ENCODE measurements at places on chromosomes 5 and 9.

DNA sequence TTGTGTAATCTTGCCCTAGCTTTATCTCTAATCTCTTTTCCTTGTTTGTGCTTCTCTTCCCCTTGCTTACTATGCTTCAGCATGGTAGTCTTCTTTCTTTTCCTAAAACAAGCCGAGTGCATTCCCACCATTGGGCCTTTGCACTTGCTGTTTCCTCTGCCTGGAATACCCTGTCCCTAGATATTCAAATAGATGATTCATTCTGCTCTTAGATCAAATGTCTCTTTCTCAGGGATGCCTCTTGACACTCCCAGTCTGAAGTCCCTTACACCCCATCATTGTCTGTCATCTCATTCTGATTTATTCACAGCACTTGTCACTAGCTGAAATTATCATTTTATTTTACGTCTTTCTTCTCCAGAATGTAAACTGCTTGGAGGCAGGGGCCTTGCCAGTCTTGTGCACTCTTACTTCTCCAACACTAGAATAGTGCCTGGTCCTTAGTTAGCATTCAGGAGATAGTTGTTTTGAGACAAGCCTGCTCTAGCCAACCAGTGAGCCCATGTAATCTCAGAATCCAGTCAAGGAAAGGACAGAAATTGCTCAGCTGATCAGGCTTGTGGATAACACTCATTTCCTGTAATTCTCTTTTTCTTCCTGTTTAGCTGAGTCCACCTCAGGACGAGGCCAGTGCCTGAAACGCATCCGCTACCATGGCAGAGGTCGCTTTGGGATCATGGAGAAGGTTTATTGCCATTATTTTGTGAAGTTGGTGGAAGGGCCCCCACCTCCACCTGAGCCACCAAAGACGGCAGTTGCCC is 25.4 kb downstream of the MRPL22 start:
- H3K4me1 ChIP-seq = no peaks in the 10 kb centered on the region
- no peak overlapping the region for H3K4me3 ChIP-seq
- H3K27ac ChIP-seq = no peak overlapping the region

DNA sequence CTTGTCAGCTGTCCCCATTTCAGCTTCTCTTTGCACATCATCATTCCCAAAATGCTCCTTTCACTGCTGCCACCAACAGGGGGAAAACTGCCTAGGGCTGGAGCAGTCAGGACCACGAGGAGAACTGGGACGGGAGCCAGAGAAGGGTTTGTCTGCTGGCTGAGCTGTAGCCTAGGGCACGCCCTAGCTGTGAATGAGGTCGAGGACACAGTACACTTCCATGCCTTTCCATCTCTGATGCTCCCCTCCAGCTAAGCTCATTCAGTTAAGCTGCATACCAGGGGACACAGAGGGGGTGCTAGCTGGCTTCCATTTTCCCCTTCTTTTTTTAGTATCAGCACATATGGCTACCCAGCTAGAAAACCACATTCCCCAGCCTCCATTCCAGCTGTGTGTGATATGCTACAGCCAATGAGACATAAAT is 64.7 kb downstream of the STK10 start:
- no peak overlapping the region for H3K27ac ChIP-seq
- H3K4me3 ChIP-seq = no peak overlapping the region
- no peaks in the 10 kb centered on the region for H3K36me3 ChIP-seq
- H3K4me1 ChIP-seq = peaks cover 14% of the 10 kb centered on the region
- no peaks in the 10 kb centered on the region for H3K27me3 ChIP-seq
- DNase-seq = peak; percentile 47

- no peak overlapping the region for H3K4me3 ChIP-seq
- no peaks in the 10 kb centered on the region for H3K27me3 ChIP-seq
- no peak for DNase-seq
- H3K27ac ChIP-seq = no peak overlapping the region
- H3K4me1 ChIP-seq = no peaks in the 10 kb centered on the region
- no peaks in the 10 kb centered on the region for H3K36me3 ChIP-seq
These were observed 122.3 kb upstream of the PITX1 start for GRCh38 chr5:135156337-135156714.

GRCh38 chr9:97846347-97846746 is 6.7 kb upstream of the FOXE1 start:
- H3K27ac ChIP-seq = no peak overlapping the region
- DNase-seq = no peak
- no peaks in the 10 kb centered on the region for H3K36me3 ChIP-seq
- peaks cover 14% of the 10 kb centered on the region for H3K4me1 ChIP-seq

DNA sequence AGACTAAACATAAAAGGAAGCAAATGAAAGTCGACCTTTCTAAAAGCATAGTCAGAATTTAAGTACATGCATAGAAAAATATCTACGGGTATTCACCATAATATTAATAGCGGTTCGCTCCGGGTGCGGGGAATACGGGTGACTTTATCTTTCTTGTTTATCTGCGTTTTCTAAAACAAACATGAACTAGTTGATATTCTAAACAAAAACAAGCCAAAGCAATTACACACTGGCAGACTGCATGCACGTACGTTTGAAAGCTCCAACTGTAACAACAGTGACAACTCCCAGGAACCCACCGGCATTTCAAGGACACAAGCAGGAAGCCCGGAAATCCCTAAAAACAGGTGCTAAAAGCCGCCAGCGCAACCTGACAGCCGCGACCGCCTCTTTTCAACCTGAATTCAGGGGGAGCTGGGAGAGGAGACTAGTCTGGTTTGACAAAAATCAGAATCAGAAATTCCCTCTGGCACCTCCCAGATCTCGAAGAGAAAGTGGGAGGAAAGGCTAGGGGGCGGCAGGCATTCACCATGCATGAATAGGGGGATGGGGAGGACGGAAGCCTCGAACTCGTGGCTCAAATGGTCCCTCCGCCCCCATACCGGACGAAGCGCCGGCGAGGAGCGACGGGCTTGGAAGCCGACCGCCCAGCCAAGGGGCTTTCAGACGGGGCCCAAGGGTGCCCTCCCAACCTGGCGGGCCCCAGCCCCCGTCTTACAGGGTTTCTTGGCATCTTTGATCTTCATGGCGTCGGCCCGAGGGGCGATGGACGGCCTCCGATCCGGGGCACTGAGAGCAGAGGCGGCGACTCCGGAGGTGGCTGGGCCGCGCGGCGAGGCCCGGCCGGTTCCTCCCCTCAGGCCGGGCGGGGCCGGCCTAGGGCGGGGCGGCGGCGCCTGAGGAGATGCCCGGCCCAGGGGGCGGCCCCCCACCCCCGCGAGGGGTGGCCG is at the start of gene PANK3:
Gene PANK3, minus strand, starts transcription at position 831 of the 950 bp plus-strand sequence. Its CDS starts 85 bp downstream, at position 746.
- no peak for DNase-seq
- H3K36me3 ChIP-seq = no peaks in the 10 kb centered on the region
- H3K27ac ChIP-seq = peak within 1 kb of the TSS; percentile 97
- peaks cover 29% of the 10 kb centered on the region for H3K4me1 ChIP-seq
- no peaks in the 10 kb centered on the region for H3K27me3 ChIP-seq

DNA sequence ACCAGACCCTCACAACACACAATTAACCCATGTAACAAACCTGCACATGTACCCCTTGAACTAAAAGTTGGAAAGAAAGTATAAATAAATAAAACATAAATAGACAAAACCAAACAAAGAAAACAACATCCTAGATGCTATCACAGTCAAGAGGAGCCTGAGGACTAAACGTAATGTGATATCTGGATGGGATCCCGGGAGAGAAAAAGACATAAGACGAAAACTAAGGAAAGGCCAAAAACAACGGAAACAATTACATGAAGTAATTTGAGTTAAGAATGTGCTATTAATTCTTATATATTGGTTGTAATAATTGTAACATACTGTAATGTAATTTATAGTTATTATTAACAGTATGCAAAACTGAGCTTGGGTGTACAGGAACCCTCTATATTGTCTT is 793.9 kb downstream of the SEMA5A start:
- H3K27ac ChIP-seq = no peak overlapping the region
- H3K4me1 ChIP-seq = no peaks in the 10 kb centered on the region
- H3K36me3 ChIP-seq = no peaks in the 10 kb centered on the region
- no peak for DNase-seq

Measured in transverse colon (tissue), 4 donors.